ENCODE measurements at places on chromosomes 7 and 10. TPM values are rescaled to one million over a fixed set of nuclear protein-coding genes. Genes with fewer than 3 reads are reported as not detected.

The CCNJ gene
- 5.6 TPM for total RNA-seq

The LIPJ gene
- not detected for total RNA-seq

The LRMDA gene
- total RNA-seq = 0.55 TPM

The TMEM209 gene
- total RNA-seq = 10.0 TPM

The PROSER2 gene
- 0.44 TPM for total RNA-seq

The GIMAP4 gene
- total RNA-seq = 0.44 TPM

The NOS3 gene
- total RNA-seq = 3.3 TPM

The CPN1 gene
- total RNA-seq = not detected

The OPN4 gene
- total RNA-seq = not detected

The LRRN3 gene
- total RNA-seq = 4.1 TPM

The SGCE gene
- total RNA-seq = 78.4 TPM

The TLX1 gene
- total RNA-seq = not detected

The SMO gene
- 29.2 TPM for total RNA-seq

Data from uterine smooth muscle cell (primary cell).